Cortex of kidney (tissue), 1 donor: ENCODE measurements at places on chromosomes 16 and 17.

- DNase-seq = no peak
These were observed 47.0 kb upstream of the AMZ2 start for GRCh38 chr17:68200689-68201417.

DNA sequence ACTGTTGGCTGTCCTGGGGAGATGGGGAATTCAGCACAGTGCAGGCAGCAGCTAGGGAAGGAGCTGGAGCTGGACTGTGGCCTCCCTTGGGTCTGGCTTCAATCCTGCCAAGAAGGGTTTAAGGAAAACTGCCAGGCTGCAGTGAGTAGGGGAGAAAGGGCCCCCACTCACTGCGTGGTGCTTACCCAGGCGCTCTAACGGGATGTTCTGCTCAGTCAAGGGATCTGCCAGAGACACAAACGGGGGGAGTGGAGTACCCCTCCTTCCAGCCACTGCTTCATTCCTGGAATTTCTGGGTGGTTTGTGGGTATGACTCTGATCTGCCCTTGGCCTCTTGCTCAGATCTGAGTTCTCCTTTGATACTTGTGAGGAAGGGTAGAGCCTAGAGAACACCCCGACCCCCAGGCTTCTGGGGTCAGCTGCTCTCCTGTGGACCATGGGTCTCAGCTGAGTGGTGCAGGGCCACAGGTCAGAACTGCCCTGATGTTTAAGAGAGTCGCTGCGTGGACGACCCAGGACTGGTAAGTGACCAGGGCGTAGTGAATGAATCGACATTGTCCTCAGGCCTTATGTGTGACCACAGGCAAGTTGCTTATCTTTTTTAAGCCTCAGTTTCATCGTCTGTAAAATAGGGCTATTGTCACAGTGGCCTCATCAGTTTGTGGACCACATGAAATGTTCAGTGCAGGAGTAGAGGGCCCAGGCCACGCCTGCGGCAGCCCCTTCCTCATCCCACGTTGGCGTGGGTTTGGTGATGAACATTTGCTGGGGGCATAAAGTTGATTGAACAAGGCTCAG, 9.6 kb downstream of the CRISPLD2 start:
- no peak for DNase-seq

DNA sequence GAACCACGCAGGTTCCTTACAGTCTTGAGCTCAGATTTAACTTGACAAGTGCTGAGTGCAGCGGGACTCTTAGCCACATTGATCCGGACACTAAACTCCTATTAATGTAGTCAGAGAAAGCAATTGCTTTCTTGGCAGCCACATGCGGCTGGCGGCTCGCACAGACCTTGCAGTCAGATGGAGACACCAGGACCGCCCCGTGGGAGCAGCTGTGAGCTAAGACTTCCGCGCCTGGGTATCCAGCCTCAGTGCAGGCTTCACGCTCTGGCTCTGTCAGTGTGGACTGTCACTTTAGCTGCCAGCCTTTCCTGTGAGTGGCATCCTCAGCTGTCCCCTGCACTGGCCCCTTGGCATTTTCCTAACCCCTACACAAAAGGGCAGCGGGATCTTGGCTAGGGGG, 80.9 kb upstream of the NLRP1 start:
- no peak for DNase-seq

DNA sequence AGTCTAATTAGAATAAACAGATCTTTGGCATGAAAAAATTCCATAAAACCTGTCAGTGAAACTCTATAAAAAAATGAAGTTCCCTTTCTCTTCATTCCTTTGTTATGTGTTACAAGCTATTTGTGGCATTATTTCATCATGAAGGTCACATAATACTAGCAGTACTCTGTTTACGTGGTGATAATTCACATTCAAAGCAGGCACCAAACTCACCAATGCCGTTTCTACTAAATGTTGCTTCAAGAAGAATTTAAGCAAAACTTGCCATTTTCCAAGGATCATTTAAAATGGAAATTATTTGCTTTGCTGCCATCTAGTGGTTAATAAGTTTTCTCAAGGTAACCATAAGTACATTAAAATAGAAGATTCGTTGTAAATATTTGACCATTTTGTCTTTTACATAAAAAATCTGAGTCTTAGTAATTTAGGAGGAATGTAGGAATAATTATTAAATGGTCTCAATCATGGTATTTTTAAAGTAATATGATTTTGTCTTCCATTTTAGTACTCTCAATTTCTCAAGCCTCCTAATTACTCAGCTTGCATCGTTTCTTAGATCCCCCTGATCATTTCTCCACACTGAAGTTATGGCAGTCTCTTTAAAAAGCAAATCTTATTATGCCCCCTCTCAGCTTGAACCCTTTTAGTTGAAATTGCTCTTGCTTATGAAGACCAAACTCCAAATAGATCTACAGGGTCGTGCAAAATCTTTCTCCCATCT, 80.8 kb downstream of the OMG start:
- DNase-seq = no peak

GRCh38 chr17:55269894-55270293, 5.1 kb downstream of the HLF start:
- DNase-seq = no peak

GRCh38 chr16:1707193-1707790, 1.3 kb downstream of the MAPK8IP3 start:
- DNase-seq = no peak

- DNase-seq = no peak
These were observed 19.8 kb downstream of the PLXDC1 start for GRCh38 chr17:39131616-39132015.

- no peak for DNase-seq
These were observed 1.5 kb upstream of the SHISA6 start for GRCh38 chr17:11239379-11239970.

DNA sequence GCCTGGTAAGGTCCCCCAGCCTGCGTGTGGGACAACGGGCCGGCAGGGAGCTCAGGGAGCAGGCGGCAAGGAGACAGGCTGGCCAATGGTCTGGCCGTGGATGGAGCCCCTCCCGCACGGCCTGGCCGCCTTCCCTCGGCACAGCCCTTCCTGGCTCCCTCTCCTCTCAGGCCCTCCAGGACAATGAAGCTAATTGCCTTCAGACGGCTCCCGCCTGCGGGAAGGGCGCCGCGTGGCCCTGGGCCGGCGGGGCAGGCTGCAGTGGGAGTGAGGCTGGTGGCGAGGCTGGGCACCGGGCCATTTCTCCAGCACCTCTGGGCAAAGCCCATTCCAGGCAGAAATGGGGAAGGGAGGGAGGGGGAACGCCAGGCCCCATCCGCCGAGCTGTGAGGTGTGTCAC, 50.9 kb downstream of the ENGASE start:
- DNase-seq = no peak

GRCh38 chr17:32319548-32319905, 22.4 kb downstream of the C17orf75 start:
- no peak for DNase-seq

DNA sequence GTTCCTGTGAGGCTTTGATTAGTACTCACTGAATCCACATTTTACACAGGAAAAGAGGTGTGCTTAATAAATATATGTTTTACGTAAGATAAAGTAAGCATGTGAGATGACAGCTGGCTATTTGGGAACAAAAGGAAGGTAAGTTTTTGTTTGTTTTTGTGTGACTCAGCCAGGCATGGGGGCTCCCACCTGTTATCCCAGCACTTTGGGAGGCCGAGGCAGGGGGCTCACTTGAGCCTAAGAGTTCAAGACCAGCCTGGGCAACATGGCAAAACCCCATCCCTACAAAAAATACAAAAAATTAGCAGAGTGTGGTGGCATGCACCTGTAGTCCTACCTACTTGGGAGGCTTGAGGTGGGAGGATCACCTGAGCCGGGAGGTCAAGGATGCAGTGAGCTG, 17.9 kb downstream of the GPR142 start:
- no peak for DNase-seq

DNA sequence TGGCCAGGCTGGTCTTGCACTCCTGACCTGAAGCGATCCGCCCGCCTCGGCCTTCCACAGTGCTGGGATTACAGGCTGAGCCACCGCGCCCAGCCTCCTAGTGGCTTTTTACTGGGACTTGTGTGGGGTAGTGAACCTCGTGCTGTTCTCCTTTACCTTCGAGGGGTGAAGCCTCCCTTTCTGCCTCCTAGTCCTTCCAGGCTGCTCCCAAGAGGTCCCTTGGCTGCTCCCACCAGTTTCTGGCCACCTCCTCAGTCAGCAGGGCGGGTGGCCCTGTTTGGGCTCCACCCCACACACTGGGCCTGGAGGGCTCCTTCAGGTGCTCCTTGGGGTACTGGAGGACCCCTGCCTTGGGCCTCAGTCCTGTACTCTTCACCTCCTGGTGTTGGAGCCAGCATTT, 70.9 kb upstream of the ZNF750 start:
- DNase-seq = no peak

GRCh38 chr16:2142942-2143877, 5.2 kb upstream of the RAB26 start:
- DNase-seq = no peak

- no peak for DNase-seq
These were observed 28.9 kb upstream of the SEC14L1 start for GRCh38 chr17:77111934-77112296.

GRCh38 chr16:2212362-2213324, 2.0 kb upstream of the BRICD5 start:
- no peak for DNase-seq

DNA sequence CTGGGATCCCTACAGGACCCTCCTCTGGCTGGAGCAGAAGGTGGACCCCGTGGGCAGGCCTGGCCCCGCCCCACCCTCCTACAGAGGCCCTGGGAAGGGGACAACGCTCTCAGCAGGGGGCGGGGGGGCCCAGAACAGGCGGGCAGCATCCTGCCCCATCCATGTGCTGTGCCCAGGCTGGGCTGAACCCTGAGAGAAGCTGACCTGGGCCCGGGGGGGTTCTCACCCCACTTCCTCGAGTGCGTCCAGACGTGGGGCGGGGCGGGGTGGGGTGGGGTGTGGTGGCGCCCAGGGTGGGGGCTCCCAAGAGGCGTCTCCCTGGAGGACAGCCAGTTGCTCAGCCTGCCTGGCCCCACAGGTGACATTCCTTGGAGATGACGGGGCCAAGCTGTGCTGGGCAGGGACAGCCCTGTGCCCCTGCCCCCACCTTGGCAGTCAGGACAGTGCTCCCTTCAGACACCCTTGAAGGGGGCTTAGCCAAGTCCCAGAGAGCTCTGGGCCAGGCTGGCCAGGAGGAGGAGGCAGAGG, 390 bp upstream of the UNC13D start:
- no peak for DNase-seq

- no peak for DNase-seq
These were observed 11.3 kb upstream of the CHST6 start for GRCh38 chr16:75506574-75506973.

DNA sequence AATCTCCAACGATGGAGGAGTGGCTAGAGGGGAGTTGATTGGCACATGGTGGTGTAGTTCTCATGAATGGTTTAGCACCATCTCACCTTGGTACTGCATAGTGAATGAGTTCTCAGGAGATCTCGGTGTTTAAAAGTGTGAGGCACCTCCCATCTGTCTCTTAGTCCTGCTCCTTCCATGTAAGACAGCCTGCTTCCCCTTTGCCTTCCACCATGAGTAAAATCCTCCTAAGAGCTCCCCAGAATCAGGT, 428.8 kb upstream of the MAF start:
- DNase-seq = no peak

GRCh38 chr17:80236911-80237310, 16.7 kb downstream of the SLC26A11 start:
- DNase-seq = no peak

DNA sequence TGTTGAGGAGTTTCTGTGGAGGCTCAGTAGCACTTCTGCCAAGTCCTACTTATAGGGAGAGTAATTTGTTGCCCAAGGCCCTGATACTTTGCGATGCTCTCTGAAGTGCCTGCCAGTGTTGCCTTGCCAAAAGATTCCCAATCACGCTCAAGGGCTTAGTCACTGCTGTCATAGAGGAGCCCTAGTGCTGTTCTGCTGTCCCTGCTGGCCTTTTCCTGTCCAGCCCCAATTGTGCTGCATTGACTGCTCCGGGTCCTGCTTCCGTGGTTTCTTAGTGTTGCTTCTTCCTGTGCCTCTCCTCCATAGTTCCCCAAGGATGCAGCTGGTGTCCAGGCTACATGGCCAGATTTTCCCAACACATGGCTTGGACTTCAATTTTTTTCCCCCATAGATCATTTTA, 13.9 kb downstream of the NUP93 start:
- no peak for DNase-seq

DNA sequence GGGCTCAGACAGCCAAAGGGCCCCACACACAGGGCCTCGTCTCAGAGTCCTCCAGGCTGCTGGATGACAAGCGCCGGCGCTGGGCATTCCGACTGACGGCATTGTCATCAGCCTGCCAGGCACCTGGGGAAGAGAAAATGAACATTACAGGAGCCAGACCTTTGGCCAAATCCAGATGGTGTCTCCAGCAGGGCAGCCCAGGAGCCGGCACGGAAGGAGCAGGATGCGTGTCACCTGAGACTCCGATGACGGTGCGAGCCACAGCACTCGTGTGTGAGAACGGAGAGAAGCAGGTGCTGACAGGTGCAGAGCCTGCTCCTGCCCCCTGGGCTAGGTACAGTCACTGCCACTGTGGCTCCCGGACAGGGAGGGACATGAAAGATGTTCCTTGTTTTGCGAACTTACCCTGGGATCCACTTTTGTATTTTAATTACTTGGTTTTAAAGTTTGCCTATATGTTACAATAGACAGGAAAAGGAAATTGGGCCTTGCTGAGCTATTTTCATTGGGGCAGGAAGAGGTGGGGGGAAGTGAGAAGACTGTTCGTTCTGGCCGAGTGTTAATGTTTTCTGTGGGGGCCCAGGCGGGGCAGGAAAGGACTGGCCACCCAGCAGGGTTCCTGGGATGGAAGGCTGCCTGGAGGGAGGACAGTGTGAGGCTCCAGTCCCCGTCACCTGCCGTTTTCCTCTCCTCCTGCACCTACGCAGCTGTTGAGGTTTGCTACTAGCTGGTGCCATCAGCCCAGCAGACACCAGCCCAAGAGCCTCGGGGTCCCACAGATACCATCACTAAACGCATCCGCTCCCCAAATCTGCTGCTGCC, 4.4 kb upstream of the FOXJ1 start:
- no peak for DNase-seq

DNA sequence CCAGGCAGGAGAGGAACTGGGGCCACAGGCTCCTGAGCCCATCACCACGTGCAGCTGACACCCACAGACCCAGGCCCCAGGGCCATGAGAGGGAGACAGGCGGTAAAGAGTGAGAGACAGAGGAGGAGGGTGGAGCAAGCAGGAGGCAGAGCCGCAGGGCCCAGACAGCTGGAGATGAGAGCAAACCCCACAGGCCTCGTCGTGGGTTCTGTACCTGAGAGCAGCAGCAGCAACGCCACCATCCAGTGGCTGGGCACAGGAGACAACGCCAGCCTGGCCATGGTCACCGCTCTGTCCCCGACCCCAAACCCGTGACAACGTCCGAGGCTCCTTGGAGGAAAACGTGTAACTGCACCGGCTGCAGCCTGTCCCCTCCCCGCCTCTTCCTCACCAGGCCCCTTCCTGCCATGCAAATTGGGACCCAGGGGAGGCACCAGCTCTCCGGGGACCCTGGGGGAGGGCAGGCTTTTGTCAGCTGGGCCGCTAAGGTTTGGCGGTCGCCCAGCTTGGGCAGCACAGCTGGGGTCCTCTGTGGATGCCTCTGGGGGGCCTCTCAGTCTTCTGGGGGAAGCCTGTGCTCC, at the start of gene CD79B:
Gene CD79B (minus strand): TSS at position 351 of the 581 bp plus-strand sequence. CDS start 70 bp downstream, at position 281.
- DNase-seq = no peak
